T-helper 2 cell (primary cell): ENCODE measurements at places on chromosomes 12 and 14.
A peak's percentile ranks its signal among the peaks of the same experiment; 100 is the strongest.

DNA sequence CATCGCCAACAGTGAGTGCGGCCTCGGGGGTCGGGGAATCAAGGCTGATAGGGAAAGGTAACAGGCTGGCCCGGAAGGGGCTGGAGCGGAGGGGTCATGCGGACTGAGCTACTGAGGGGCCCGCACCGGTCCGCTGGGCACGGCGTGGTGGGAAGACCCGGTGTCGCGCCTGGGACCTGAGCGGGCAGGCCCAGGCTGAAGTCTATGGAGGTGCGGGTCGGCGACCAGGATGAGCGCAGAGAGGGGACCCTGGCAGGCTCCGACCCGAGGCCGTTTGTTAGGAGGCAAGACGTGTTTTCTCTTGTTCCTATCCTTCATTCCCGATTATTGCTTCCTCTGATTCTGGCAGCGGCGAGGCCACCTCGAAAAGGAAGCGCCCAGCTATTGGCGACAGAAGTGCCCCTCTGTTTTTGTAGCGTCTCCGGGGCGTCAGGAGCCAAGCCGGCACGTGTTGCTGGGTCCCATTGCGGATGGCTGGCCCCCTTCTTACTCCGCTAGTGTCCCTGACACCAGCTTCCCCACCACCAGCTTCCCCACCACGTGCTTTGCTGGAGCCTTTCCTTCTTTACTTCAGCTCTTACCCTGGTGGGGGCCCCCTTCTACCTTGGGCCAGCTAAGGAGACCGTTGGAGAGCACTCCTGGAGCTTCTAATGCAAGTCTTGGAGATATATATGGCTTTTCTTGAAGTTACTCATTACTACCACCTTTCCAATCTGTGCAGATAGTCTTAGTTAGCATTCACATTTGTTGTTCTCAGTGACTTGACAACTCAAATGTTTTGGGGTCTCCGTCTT, 653 bp downstream of the PA2G4 start:
- DNase-seq, result no peak

DNA sequence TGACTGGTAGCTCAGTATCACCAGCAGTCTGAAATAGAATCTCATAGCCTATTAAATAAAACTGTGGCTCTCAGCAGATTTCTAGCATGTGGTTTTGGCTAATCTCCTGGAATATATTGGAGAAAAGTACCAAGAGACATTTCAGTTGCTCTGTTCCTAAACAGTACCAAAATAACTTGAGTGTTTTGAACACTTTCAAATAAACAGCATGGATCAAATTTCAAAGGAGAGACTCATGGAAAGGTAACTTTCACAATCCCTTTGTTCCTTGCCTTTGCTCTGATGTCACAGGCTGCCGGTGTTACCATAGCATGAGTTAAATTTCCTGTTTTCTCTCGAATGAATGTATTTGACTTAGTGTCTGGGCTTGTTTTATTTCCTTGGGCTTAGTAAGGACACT, 3.4 kb downstream of the ARG2 start:
- no peak for DNase-seq

- no peak for DNase-seq
These were observed 71.6 kb downstream of the ITPK1 start for GRCh38 chr14:93044121-93044520.

DNA sequence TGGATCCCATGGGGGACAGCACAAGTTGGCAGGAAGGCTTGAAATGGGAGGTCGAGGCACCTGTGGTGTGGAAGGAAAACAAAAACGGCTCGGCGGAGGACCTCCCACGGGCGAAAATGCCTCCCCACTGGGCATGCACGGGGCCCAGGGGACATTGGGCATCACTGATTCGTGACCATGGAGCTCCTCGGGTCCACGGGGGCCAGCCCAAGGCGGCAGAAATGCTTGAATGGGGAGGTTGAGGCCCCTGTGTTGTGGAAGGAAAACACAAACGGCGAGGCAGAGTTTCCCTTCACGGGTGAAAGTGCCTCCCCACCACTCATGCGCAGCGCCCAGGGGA, 376.0 kb downstream of the ALG10 start:
- DNase-seq, result no peak

DNA sequence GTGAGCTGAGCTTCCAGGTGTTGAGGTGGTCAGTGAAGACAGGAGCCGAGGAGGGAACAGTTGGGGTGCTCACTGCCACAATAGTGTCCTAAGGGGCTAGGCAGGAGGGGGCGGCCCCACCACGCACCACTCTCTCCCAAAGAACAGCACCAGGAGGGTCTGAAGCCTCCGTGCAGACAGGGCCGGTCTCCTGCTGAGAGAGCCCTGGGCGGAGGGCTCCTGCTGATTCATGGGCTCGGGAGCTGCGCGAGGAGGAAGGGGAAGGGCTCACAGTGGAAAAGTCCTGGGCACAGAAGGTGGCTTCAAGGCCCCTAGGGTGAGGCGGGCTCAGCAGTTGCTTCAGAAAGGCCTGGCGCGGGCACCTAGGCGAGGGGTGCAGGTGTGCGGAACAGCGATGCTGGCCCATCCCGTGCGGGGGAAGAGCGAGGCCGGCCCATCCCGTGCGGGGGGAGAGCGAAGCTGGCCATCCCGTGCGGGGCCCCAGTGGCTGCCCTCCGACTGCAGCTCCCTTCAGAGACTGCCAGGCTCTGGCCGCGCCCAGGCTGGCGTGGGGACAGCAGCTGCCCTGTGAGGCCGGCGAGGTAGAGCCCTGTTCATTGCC, 176.7 kb downstream of the ADGRD1 start:
- no peak for DNase-seq

GRCh38 chr14:54116198-54116885, 159.7 kb upstream of the BMP4 start:
- DNase-seq, result no peak

DNA sequence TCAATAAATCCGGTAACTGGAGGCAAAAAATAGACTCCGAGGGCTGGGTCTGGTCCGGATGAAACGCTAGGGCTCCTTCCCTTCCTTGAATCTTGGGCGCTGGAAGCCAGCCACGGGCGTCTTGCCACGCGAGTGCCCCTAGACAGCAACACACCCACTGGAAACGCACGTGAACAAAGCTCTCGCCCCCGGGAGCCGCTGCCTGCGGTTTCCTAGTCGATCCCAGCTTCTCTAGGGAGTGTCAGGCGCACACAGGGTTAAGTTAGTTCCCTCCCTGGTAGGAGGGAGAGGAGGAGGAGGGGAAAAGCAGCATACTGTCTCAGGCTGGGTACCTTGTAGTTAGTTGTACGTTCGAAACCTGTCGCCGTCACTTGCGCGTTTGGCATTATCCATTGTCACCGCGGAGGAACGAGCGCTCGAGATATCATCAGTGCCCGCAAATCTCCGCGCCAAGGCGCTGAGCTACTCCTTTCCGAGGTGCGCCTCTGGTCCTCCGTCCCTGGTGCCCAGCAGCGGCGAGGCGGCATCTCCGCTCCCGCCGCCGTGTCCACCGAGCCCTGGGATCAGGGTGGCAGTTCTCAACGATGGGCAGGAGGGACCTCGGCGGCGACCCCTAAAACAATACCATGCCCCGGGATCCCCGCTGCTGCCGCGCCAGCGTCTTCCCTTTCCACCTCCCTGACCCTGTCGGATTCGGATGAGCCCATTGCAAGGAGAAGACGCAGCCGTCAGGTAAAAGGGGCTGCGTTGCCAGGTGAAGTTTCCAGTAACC, at the start of gene FLRT2:
TSS of gene FLRT2 (plus strand) at position 342 of the 772 bp plus-strand sequence. CDS start 91,371 bp downstream, outside the sequence.
- DNase-seq, result no peak

- DNase-seq, result no peak
These were observed 89.7 kb downstream of the PTCSC3 start for GRCh38 chr14:36086629-36087395.

- no peak for DNase-seq
These were observed 176.3 kb downstream of the ESR2 start for GRCh38 chr14:64117671-64118402.

- no peak for DNase-seq
These were observed 66.5 kb downstream of the PLEKHG7 start for GRCh38 chr12:92769124-92769901.

DNA sequence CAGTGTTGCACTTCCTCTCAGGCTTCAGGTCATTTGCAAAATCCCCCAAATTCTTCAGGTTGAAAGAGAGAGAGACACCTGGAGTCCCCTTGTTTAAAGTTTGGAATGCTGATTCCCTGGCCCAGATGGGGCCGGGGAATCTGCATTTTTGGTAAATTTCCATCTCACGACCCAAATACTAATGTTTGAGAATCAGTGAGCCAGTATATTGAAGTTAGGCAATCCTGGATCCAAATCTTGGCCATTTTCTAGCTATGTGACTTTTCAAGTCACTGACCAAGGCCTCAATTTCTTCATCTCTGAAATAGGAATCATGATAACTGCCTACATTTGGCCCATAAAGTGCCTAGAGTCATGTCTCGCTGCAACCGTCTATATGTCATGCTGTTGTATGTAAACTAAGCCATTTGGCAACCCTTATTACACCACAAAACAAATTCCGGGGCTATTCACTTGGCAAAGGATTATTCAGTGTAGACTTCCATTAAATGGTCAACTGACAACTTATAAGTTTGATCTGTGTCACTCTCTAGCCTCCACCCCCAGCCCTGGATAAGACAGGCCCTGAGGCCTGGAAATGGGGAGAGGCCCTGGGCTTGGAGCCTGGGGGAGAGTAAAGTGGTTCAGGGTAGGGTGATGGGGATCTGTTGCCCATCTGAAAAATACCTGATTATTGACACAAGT, 3.7 kb upstream of the ZFP36L1 start:
- no peak for DNase-seq

DNA sequence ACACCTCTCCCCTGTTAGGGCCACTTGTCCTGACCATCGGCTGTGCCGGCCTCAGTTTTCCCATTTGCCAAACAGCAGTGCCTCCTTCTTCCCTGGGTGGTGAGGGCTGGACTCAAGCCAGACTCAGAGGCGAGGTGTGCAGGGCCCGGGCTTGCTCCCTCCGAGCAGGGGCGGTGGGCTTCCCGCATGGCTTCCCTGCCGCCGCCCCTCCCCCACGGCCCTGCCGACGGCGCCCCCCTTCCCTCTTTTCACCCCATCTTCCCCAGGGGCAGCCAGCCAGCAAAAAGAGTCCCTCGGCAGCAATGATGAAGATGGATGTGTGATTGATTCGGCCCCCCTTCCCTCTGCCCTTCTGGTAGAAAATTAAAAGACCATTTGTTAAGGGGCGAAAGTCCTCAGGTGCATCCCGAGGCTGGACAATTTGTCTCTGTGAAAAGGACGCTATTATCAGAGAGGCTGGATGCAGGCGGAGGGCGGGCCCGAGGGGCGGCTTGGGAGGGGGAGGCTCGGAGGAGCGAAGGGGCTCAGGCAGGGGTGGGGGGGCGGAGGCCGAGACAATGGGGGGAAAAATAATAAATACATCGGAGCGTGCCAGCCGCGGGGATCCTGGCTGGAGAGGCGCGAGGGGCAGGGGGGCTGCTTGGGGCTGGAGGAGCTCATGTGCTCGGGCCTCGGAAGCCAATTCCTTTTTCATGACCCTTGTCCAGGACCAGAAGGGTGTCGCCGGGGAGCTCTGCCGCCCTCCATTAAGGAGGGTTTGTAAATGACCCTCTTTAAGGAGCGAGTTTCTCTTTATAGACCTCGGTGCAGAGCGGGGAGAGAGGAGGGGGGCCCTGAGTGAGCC, 48.0 kb upstream of the LHX5 start:
- DNase-seq, result no peak

GRCh38 chr12:85085066-85085465, 48.9 kb downstream of the LRRIQ1 start:
- DNase-seq, result no peak

DNA sequence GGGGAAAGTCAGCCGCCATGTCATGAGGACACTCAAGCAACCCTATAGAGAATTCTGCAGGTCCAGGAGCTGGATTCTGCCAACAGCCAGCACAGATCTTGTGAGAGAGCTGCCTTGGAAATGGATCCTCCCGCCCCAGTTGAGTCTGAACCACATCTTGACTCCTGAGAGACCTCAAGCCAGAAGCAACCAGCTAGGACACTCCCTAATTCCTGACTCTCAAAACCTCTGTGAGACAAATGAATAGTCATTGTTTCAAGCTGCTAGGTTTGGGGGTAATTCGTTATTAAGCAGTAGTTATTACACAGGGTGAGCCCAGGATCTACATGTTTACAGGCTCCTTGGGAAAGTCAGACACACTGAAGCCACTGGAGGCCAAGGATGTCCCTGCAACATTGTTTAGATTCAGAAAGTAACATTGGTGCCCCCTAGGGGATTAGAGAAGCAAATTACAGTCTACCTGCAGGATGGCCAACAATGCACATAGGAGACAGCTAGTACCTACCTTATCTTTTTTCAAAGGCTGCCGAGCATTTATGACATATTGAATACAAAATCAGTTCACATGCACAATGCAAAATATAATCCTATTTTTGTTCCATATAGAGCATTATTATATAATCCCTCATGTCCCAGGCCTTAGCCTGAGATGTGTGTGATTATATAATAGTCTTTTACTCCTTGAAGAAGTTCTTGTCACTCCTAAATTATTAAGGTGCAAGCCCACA, 57.9 kb upstream of the FICD start:
- DNase-seq, result peak; percentile 32

GRCh38 chr14:68210729-68211299, 391.2 kb downstream of the RAD51B start:
- DNase-seq, result no peak

DNA sequence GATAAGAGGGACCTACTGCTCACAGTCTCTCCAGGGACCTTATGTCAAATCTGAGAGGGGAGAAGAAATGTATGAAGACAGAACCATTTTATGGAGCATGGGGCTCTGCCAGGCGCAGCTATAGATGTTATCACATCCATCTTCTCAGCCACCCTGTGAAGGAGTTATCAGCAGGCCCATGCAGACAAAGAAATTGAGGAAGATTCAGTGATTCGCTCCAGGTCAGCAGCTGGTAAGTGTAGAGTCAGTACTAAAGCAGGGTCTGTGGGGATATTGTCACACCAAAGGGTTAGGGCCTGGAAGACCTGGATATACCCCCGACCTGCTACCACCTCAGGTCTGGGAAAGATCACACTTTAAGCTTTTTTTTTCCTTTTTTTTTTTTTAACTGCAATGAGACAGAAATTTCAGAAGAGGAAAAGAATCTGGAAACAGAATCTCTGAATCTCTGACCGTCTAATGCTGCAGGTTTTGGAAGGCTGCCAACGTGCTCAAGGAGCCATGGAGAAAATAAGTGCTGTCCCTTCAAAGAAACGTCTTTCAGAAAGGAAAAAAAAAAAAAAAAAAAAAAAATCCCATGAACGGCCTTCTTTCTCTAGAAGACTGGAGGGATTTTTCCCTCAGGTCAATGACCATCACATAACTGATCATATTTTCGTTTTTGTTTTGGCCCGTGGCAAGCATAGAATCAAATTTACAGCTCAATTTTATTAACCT, 73.3 kb upstream of the PLEKHG7 start:
- DNase-seq, result no peak

DNA sequence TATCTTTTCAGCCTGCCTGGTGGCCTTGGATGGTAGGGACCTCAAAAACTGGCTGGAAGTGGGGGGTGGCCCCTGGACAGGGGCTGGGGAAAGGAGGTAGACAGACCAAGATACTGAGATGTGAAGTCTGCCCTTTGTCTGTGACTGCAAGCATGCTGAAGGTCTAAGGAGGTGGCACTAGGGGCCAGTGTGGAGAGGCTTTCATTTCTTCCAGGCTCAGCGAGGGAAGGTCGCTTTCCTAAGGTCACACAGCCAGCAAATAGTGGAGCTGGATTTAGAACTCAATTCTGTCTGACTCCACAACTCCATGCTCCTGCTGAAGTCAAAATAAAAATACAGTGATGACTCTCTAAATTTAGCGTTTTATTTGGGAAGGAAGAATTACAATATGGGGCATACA, 11.3 kb upstream of the PLBD2 start:
- no peak for DNase-seq

- no peak for DNase-seq
These were observed 37.3 kb upstream of the EML1 start for GRCh38 chr14:99755629-99756603.
